Fibroblast of pulmonary artery (primary cell): ENCODE measurements at places on chromosomes 12 and 14.

DNA sequence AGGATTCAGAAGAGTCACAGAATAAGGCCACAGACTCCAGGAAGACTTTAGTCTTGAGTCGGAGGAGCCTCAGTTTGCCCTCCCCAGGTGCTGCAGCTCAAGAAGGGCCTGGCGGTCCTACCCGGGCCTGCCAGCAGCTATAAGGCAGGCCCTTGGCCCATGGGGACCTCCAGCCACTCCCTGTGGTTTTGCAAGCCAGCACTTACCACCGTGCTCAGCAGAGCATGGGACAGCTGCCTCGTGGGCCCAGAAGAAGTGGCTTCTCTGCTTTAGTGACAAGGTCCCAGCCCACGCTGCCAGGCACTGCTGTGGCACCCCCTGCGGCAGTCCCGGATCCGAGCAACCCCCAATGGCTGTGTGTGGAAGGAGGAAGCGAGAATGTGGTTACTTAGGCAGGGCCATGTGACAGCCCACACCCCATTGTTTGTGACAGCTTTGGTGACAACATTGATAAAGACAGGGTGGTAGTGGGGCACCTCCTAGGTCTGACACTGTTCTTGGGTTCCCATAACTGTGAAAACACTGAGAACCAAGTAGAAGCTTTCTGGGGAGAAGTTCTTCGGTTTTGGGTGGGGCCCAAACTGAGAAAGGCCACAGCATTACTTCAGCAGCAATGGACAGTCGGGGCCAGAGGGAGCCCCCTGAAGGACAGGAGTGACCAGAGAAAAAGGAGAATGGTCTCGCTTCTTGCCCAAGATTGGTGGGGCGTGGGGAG lies at the start of gene SELPLG:
SELPLG (minus strand) TSS at position 361 of the 715 bp plus-strand sequence. CDS start 9,587 bp downstream, outside the sequence.
- DNase-seq: no peak

DNA sequence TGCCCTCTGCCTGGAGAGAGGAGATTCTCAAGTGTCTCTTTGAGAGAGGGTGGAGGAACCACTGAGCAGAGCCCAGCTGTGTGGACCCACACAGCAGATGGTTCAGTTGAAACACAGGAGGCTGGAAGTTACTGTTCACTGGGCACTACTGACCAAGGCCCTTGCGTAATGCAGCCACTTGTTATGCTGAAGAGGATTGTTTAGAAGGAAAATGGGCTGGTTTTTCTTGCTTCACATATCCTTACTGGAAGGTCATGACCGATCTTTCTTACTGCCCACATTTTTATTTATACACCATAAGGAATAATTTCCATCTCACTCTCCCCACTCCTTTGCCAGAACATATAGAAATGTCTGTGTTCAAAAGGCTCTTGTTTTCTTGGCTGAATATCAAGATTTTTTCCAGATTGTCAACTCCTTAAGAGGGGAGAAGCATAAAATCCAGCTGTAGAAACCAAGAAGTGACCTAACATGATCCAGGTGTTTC lies 375.1 kb upstream of the DDHD1 start:
- peak; percentile 34 for DNase-seq

- no peak for DNase-seq
These were observed 1.3 kb upstream of the CLBA1 start for GRCh38 chr14:104984056-104984894.

- DNase-seq: no peak
These were observed 561.3 kb downstream of the C12orf50 start for GRCh38 chr12:87467936-87468335.

DNA sequence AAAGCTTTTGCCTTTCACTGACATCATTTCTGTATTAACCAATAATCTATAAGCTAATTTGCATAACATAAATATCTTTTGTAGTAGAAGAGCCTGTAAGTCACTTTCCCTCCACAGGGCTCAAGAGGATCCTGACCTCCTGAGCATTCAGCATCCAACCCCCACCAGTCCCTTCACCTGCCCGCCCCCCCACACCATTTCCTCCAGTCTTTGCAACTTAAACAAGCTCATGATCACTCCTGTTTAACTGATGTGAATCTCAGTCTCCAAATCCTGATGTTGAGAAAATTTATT lies 12.0 kb upstream of the CRY1 start:
- DNase-seq: no peak

DNA sequence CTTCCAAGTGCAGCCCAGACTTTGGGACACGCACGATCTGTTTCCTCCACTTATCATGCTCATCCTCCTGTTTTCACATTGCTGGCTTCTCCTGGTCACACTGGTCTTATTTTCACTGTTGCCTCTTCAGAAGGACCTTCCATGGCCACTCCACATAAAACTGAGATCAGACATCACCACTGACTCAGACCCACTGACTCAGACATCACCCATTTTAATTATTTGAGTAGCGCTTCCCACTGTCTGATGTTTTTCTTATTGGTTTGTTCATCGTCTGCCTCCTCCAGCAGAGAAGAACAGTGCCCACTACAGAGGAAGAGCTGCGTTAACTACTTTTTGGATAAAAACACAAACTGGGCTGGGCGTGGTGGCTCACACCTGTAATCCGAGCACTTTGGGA lies 270.5 kb upstream of the PWP1 start:
- DNase-seq: no peak

- no peak for DNase-seq
These were observed 9.7 kb downstream of the PACS2 start for GRCh38 chr14:105324080-105324778.

- DNase-seq: no peak
These were observed 114.4 kb downstream of the CACNA1C start for GRCh38 chr12:2167231-2167630.

DNA sequence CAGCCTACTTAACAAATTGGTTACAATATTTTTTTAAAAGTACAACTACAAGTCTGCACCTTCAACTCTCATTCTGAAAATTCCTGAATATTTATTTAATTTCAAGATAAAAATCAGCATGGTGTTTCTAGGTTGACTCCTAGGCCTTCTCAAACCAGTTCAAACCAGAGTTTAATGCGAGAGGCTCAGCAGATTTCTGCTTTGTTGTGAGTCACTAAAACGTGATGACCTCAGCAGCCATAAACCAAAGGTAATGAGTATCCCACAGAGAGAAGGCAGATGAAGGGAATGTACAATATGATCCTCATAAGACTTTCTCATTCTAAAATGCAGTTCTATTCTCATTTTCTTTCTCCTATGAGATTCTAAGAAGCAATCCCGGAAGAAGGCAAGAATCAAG lies 1.5 kb downstream of the PRDM4 start:
- peak; percentile 74 for DNase-seq

- no peak for DNase-seq
These were observed 391.1 kb downstream of the PAWR start for GRCh38 chr12:79299447-79300198.
